ENCODE measurements at places on chromosomes 1 and 21. TPM values are rescaled to one million over a fixed set of nuclear protein-coding genes. Genes with fewer than 3 reads are reported as not detected.
A peak's percentile ranks its signal among the peaks of the same experiment; 100 is the strongest.

GRCh38 chr1:16614361-16615252 is 1.2 kb upstream of the NBPF1 start:
- DNase-seq, result no peak

DNA sequence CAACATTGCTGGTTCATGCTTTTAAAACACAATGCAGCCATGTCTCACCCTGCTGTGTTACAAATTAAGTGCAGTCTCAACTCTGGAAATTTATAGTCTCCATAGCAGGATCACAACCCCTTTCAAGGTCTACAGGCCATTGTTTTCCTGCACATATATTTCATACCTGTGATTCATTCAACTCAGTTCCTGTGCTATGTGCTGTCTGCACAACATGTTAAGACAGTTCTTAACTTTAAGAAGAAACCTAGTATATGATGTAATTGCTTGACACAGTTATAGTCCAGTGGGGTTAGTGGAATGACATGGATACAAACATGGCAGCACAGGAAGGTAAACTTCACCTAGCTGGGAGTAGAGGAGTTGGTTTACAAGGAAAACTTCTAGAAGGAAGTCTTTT is 106.4 kb downstream of the IFI44 start:
- no peak for DNase-seq

The EPHA8 gene
- total RNA-seq, result 2.0 TPM

DNA sequence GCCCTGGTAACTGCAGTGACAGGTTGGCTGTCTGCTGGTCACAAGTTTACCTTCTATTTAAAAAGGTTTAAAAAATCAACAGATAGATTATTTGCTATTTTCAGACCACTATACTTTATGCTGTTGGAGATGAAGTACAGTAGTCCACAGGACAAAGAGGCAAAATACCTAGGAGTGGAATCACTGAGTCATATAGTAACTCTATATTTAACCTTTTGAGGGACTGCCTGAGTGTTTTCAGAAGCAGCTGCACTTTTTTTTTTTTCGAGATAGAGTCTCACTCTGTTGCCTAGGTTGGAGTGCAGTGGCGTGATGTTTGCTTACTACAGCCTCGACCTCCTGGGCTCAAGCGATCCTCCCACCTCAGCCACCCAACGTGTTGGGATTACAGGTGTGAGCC is 11.7 kb downstream of the CNIH4 start:
- DNase-seq, result no peak

The C1QC gene
- 7.3 TPM for total RNA-seq

The NBPF6 gene
- total RNA-seq, result not detected

DNA sequence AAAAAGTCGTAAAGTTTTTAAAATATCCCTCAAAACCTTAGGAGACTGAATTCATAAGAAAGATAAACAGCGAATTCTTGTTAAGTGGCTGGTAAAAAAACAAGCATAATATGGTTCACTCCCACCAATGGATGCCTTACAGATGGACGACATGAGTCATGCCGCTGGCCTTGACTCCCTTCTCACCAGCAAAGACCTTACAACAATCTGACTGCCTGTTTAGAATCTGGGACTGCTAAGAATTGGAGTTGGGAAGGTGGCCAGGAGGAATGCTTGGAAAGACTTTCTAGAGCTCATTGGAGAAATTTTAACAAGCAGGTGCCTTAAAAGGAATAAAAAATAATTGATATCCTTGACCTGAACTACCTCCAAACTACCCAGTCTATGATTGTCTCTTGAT is 206.9 kb upstream of the FMN2 start:
- no peak for DNase-seq

DNA sequence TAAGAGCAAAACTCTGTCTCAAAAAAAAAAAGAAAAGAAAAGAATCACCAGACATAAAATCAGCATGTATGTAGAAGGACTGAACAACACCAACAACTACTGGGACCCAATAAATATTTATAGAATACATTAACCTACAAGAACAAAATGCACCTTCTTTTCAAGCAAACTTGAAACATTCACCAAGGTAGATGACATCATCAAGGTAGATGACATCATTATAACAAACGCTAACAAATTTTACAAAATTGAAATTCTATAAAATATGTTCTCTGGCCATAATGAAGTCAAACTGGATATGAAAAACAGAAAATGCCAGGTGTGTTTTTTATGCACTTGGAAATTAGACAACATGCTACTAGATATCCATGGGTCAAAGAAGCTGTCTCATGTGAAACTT is 220.2 kb upstream of the SNX7 start:
- no peak for DNase-seq

DNA sequence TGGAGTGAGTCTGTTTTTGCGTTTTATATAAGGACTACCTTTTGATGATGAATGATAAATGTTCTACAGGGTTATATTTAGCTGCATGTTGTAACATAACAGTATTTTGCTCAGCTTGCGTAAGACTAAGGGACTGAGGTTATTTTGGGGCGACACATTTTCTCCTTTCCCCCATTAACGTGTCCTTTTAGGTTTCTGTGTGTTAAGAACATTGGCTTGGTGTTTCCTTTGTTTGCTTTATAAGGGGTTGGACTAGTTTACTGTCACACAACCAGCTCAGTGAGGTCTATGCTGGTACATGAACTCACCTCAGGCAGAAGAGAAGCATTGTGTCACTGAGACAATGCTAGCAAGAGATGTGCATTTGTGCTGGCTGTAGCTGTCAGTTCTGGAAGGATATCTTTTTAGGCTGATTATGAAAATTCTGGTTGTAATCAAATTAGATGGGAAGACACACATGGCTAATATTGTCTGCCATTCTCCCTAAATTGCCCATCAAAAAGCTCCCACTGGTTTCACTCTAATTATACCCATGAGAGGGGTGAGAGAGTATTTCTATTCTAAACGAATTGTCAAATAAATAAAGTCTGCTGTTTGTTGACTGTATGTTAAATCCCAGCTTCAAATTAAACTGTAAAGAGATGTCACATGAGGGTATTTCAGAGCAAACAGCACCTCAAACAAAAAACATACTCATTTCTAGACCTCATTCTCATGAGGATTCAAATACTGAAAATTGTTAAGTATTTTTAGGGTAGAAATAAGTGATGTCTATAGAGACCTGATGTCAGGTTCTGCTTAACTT is 62.6 kb downstream of the CDC14A start:
- DNase-seq, result no peak

The PLA2G2F gene
- not detected for total RNA-seq

The CELA3A gene
- not detected for total RNA-seq

GRCh38 chr1:202589190-202589930 is 120.9 kb downstream of the SYT2 start:
- DNase-seq, result no peak

GRCh38 chr1:44485934-44486460 is 80.9 kb downstream of the RNF220 start:
- no peak for DNase-seq

The L1TD1 gene
- 0.41 TPM for total RNA-seq

DNA sequence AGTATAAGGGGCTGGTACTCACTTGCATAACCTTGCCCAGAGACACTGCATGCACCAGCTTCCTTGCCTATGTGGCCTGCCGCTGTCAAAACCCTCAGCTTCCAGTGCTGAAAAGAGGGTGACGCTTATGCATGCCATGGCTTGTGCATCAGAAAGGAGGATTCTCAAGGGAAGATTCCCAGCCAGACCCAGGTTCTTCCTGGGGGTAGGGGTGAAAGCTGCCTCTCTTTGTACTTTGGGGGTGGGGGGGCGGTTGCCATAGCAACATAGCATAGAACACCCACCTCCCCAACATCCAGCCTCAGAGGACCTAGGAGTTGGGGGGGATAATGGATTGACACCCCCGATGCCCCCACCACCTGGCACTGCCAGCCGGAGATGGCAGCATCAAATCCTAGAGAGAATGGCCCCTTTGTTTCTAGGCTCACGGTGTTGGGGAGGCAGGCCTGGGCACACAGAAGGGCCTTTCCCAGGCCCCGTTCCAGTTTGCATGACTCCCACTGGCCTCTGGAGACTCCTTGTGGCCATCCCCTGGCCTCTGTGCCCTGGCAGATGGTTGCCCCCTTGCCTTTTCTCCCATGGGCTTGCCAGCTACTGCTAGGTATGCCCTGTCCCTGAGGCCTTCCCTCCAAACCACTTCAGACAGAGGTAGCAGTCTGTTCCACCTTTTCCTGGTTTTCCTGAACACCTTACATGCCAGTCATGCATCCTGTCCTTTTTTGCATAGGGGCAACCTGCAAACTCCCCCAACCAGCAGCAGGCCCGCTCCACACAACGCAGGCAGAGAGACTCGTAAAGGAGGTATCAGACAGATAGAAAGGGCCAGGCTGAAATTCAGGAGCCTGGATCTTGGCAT is 44.6 kb downstream of the RHBG start:
- DNase-seq, result peak; percentile 79

The RNU1-4 gene
- under 0.01 TPM for total RNA-seq

DNA sequence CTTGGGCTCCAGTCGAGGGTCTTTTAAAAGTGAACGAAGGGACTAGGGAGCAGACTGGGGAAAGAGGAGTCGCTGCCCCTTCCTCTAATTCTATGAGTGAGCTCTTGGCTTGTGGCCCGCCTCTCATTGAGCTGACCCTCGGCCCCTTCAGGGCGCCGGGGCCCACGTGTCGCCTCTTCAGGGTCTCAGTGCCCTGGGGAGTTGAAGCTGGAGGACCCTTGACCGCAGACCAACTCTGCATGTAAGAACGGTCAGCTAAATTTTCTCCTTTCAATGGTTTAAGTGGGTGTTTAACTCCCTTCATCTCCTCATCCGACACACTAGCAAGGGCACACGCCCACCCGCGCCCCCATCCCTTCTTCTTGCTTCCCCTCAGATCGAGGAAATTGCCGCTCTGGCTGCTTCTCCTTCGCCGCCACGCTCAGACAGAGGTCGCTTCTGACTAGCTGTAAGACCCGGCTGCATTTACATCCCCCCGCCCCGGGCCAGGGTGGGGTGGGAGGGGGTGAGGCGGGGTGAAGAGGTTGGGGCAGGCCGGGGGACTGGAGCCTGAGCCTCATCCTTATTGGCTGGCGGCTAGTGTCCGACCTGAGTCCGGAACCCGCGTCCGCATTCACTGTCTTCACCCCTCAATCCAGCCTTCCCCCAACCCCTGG is 10.9 kb downstream of the NR5A2 start:
- no peak for DNase-seq

The ERICH3 gene
- total RNA-seq, result 16.7 TPM

The HES2 gene
- not detected for total RNA-seq

GRCh38 chr1:6955357-6956094 is 170.3 kb downstream of the CAMTA1 start:
- DNase-seq, result no peak

GRCh38 chr1:152408664-152409063 is 5.4 kb downstream of the CRNN start:
- DNase-seq, result no peak

DNA sequence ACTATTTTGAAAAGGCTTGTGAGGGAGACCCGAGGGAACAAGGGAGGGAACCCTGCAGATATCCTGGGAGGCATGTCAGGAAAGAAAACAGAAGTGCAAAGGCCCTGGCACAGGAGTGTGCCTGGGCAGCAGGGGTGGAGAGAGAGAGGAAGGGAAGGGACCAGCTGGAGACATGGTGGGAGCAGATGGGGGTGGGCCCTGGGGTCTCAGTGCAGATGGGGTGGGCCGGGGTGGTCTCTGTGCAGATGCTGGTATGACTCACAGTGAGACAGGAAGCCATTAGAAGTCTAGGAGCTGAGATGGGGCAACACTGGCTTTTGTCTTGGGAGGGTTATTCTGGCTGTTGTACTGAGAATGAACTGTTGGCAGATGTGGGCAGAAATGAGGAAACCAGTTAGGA is 363.6 kb upstream of the C1orf174 start:
- DNase-seq, result no peak

The CTSK gene
- total RNA-seq, result 6.9 TPM

DNA sequence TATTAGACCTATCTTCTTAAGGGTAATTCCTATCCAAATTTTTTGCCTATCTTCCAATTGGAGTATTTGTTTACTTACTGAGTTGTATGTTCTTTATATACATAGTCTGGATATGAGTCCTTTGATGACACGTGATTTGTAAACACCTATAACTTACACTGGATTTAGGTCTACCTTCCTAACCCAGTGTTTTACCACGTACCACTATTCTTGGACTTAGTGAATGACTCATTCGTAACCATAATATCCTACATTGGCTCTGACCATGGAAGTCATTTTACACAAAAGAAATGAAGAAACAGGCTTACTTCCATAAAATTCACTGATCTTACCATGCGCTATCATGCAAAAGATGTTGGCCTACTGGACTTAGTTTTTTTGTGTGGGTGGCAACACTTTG is 23.9 kb upstream of the ZZZ3 start:
- no peak for DNase-seq

The GRIK1 gene
- 4.1 TPM for total RNA-seq

DNA sequence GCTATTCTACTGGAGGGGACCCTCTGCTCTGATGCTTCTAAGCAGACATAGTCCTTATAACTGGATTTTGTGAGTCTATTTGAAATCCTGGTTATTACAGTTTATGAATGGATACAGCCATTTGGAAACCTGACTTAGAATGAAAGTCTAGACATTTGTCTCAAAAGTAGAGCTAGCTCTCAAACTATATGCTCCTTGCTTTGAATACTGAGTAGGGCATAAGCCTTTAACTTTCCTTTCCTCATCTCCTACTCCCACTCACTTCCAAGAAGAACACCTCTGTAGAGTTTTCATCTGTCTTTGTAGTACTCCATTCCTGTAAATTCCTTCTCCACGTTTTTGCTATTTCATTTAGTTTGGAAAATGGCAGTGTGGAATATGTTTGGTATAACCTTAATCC is 9.0 kb upstream of the ARID1A start:
- DNase-seq, result no peak

GRCh38 chr1:181190364-181191035 is 102.0 kb downstream of the IER5 start:
- no peak for DNase-seq

DNA sequence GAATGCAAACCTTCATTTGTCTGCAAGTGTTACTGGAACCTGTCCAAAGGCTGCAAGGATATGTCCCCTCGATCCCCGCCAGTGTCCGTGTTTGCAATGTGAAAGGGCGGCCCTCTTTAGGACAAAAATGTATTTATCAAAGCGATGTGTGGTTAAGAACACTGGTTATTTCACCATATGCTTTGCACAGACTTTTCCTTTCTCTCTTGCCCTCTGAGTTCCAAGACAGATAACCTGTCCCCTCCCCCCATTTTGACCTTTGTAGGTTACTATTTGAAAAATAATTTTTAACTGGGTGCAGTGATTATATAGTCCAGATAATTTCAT is 1.8 kb downstream of the CHRM3 start:
- DNase-seq, result no peak

DNA sequence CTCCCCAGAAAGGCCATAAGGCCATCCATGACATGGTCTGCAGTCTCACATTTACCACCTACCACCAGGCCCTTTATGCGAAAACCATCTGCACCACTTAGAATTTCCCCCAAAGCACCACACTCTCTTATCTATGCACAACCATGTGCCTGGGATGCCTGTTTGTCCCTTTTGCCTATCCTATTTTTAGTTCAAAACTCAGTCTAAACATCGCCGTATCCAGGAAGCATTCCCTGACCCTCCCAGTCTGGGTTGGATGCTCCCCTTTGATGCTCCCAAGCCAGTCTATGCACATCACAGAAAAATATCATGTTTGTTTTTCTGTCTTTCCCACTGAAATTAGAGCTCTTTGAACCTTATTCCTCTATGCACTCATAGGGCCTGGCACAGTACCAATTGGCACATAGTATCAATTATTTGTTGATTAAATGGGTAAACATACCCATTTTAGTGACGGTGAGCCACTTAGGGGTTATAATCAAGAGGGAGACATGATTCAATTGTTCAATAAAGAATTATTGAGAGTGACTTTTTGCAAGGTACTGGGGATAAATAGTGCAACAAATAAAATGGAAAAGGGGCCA is 6.7 kb downstream of the MPL start:
- no peak for DNase-seq

The NT5C1A gene
- 2.4 TPM for total RNA-seq

The CNIH3 gene
- 44.0 TPM for total RNA-seq

GRCh38 chr21:36451506-36451905 is 28.4 kb downstream of the CLDN14 start:
- no peak for DNase-seq

Measured in frontal cortex (tissue), 4 donors.